ENCODE measurements at places on chromosomes 12 and 14.
A peak's percentile ranks its signal among the peaks of the same experiment; 100 is the strongest.

- no peak for DNase-seq
Observed at GRCh38 chr12:31279390-31279924, 46.5 kb downstream of the SINHCAF start.

- DNase-seq, result no peak
Observed at GRCh38 chr12:60760965-60761364, 1165.1 kb downstream of the SLC16A7 start.

GRCh38 chr14:34201909-34202637 lies 251.2 kb upstream of the EGLN3 start:
- DNase-seq, result no peak

- no peak for DNase-seq
Observed at GRCh38 chr14:65620195-65620594, 207.7 kb downstream of the FUT8 start.

GRCh38 chr12:778615-779014 lies 26.2 kb downstream of the WNK1 start:
- no peak for DNase-seq

DNA sequence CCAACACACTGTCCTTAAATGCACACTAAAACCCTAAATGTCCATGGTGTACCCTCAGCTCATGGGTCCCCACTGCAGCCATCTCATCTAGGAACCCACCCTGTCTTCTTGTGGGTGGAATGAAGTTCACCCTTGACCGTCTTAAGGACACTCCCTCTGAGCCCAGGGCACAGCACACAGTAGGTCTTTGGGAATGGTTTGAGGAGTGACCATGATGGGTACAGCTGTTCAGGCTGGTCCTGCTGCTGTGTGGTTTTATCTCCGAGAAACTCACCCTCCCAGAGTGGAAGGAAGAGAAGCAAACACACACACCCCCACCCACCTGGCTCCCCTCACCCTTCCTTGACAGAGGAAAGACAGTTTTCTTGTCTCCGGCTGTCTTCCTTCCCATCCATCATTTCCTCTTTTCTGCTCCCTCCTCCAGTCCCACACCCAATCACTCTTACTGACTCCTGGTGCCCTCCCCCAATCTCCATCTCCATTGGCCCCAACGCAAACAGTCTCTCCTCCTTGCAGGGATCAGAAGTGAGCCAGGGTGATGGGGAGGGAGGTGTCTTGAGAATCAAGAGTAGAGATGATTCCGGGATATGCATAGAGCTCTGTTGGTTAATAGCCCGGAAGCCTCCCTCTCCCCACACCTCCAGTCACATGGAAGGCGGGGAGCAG lies 105.9 kb upstream of the LHX5 start:
- no peak for DNase-seq

DNA sequence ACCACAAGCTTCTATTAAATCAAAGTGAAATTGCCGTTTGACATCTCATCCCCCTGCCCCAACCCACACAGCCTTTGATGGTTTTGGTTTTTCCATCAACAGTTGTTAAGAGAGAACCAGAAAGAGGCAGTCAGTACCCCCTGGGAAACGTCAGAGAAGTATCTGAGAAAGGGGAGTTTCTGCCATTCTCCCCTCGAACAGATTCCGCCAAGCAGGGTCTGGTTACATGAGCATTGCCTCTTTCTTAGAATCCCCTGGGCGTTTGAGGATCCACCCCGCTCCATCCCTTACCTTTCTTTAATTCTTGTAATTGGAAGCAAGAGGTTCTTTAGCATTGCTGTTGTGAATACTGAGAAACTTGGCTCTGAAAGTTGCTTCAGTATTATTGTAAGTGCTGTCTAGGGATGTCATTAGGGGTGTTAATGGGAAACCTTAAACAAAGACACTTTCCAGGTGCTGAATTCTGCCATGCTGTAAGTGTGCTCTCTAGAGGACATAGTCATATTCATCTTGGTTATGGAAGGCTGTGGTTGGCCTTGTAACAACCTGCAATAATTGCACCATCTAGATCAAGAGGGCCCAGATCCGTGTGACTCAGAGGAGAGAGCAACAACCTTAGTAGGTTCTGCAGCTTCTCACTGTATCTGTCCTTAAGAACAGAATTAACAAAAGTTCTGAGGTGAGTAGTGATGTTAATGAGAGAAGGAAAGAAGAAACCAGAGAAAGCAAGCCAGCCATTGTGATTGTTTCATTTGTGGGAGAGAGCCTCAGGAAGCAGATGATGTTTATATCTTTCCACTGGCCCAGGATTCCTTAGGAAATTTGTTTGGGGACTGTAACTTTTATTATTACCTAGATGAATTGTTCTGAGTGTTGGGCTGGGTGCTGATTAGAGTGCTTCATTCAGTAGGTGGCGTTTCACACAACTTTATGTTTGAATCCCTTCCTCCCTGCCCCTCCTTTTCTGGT lies 9.0 kb downstream of the TMBIM6 start:
- DNase-seq, result peak; percentile 90

DNA sequence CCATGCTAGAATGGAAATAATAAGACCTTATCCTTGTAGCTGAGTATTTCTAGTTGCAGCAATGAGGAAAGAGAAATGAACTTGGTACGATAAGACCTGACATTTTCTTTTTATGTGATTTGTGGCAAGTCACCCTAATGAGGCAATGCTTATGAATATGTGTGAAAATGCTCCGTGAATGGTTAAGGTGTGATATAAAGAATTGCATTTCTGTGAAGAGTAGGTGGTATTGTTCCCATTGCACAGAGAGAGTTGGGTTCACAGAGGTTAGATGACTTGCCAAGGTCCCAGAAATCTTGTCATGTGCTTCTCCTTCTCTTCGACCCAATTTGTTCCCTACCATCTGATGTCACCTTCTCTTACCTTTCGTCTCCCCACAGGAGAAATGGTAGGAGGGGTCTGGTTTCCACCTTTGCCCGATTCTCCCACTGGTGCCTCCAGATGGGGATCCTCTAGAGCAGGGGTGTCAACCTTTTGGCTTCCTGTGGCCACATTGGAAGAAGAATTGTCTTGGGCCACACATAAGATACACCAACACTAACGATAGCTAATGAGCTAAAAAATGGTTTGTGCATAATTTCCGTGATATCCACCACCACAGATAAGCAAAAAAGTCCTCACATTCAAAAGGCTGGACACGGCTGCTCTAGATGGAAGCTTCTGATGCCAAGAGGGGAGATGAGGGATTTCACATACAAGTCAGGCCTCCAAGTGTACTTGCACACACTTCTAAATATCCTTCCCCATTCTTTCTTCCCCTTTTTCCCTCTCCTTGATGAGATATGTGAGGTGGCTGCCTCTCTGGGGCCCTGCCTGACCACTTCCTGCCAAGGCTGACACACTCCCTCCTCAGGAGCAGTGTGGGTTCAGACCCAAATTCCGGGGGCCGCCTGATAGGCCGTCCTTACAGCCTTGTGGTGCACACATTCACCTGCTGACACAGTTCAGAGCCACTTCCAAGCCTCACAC lies 96.1 kb downstream of the PLXNC1 start:
- DNase-seq, result no peak

GRCh38 chr12:110600254-110600653 lies 13.7 kb upstream of the TCTN1 start:
- DNase-seq, result peak; percentile 45

DNA sequence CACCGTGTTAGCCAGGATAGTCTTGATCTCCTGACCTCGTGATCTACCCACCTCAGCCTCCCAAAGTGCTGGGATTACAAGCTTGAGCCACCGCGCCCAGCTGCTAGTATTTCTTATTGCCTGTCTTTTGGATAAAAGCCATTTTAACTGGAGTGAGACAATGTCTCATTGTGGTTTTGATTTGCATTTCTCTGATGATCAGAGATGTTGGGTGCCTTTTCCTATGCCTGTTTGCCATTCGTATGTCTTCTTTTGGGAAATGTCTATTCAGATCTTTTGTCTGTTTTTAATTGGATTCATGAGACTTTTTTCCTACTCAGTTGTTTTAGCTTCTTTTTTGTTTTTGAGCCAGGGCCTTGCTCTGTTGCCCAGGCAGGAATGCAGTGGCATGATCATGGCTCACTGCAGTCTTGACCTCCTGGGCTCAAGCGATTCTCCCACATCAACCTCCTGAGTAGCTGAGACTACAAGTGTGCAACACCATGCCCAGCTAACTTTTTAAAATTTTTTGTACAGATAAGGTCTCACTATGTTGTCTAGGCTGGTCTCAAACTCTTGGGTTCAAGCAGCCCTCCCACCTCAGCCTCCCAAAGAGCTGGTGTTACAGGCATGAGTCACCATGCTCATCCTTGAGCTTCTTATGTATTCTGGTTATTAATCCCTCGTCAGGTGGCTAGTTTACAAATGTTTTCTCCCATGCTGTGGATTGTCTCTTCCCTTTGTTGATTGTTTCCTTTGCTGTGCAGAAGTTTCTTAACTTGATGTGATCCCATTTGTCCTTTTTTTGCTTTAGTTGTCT lies 65.9 kb downstream of the ACACB start:
- no peak for DNase-seq

DNA sequence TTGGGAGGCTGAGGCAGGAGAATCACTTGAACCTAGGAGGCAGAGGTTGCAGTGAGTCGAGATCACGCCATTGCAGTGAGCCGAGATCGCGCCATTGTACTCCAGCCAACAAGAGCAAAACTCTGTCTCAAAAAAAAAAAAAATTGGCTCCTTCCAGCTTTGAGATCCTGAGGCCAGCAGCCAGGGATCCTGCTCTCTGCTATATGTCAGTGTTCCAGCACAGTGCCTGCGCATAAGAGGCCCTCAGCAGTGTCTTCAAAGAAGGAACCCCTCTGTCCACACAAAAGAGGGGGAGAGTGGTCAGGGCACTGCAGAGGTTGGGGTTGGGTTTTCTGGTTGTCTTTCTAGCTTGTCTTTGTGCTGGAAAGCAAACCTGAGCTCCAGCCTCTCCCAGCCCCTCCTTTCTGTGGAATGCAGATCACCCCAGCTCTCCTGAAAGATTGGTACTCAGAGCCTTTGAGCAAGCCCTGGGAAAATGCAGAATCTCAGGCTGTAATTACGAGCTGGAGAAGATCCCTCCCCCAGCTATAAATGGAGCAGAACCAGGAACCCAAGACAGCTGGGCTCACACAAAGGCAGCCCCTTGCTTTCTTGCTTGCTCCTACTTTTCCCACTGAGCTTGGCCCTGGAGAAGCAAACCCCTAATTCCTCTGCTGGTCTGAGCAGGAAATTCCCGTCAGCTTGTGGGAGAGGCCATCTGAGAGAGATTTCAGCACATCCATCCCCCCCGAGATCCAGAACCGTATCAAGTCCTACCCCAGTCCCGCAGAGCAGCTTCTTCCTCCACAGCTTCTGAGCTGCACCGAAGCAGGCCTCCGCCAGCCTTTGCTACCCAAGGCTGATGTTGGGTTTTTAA lies 205.7 kb downstream of the ZFP36L1 start:
- DNase-seq, result no peak

- DNase-seq, result no peak
Observed at GRCh38 chr14:44113769-44114730, 393.0 kb downstream of the FSCB start.

- no peak for DNase-seq
Observed at GRCh38 chr14:104998801-104999200, 13.2 kb downstream of the CLBA1 start.

GRCh38 chr14:75969891-75970290 lies 11.9 kb downstream of the TGFB3 start:
- DNase-seq, result no peak

GRCh38 chr12:9331218-9331626 lies 123.0 kb upstream of the PZP start:
- DNase-seq, result peak; percentile 62

- no peak for DNase-seq
Observed at GRCh38 chr12:88303335-88303734, 161.2 kb downstream of the TMTC3 start.

DNA sequence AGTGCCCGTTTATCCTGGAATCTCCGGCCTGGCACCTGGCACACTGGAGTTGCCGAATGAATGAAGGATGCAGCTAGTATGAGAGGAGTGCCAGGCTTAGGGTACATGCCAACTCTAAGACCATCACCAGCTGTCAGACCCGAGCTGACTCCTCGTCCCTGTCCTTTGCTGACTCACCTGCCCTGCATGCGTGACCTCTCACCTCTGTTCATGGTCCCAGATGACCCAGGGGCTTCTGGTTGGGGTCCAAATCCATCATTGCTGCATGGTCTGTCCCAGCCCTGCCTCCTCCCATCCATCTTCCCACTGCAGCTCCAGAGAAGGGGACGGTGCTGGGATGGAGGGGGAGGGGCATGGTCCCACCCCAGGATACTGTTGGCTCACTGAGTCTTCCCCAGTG lies 9.9 kb upstream of the FAM222A start:
- DNase-seq, result no peak

DNA sequence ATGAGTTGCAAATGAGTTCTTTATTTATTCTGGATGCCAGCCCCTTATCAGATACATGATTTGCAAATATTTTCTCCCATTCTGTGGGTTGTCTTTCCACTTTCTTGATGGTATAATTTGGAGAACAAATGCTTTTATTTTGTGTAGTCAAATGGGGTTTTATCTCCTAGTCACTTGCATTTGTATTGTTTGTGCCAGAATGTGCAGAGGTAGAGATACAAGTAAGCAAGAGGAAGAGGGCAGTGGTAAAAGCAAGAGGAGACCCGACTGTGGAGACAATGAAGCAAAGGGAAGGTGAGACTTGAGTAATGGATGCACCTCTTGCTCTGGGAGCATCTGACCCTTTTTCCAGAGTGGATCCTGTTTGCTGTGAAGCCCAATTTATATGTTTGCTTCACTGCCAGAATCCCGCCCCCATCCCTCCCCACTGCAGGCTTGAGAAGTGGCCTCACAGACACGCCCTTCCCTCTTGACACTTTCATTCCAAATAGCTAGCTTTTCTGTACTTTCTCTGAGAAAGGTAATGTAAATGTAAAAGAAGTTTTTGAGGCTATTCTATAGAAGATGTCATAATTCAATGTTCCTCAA lies 786 bp upstream of the PFKM start:
- DNase-seq, result no peak

- DNase-seq, result no peak
Observed at GRCh38 chr14:26811756-26812305, 214.0 kb upstream of the NOVA1 start.

DNA sequence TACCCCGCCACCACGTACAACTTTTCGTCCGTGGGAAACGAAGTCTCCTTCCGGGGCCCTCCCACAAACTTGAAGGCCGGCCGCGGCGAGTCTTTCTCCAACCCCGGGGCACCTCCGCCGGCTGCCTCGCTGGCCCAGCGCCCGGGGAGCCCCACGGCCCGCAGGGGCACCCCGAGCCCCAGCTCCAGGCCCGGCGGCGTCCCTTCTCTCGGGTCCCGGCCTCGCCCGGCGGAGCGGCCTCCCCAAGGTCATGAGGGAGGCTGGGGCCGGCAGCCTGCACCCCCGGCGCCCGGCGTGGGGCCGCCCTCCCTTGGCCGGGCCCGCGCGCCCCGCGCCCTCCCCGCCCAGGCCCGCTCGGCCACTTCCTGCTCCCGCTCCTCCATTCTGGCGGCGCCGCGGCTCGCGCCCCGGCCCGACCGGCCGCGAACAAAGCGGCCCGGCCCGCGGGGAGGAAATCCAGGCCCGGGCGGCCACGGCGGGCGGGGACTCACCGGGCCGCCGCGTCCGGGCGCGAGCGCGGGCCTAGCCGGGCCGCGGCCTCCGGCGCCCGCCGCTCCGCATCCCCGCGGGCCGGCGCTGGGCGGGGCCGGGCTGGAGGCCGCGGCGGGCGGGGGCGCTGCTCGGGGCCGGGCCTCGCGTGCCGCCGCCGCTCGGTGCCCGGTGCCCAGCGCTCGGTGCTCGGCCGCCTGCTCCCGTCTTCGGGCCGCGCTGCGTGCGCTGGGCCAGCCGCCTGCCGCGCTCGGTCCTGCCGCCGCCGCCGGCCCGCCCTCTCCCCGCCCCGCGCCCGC lies at the start of gene AKT1:
AKT1 (minus strand) TSS at position 756 of the 788 bp plus-strand sequence. CDS start 3,105 bp downstream, outside the sequence.
- DNase-seq, result no peak

GRCh38 chr14:89237921-89238529 lies 179.0 kb downstream of the FOXN3 start:
- DNase-seq, result peak; percentile 8
